GM23338 (cell line): ENCODE measurements at places on chromosomes 5 and 9. TPM values are rescaled to one million over a fixed set of nuclear protein-coding genes. Genes with fewer than 3 reads are reported as not detected.

- DNase-seq, result no peak
- H3K36me3 ChIP-seq, result no peaks in the 10 kb centered on the region
- no peak overlapping the region for H3K4me3 ChIP-seq
- H3K27me3 ChIP-seq, result no peaks in the 10 kb centered on the region
- no peaks in the 10 kb centered on the region for H3K4me1 ChIP-seq
- no peak overlapping the region for H3K27ac ChIP-seq
Measured at GRCh38 chr5:97489010-97489840, 306.2 kb upstream of the RIOK2 start.

Gene AKNA
- total RNA-seq, result 19.6 and 28.1 TPM in 2 replicates

Gene SLC6A7
- total RNA-seq, result not detected in 2 replicates

DNA sequence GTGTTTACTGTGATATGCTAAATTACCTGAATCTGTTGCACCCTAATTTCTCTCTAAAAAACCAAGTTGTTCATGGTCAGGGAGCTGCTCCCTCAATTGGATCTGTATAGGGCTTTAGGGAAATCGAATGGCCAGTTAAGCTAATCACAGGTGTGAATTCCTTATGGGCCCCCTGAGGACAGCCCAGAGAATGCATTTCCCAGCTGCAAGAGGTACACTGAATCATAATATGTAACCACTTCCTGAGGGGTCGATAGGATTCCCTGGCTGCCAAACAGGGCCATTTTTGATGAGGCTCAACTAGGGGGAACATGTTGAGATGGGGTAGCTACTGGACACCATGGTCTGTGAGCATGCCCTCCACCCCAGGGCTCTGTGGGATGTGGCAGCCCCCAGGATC is 478.6 kb downstream of the CCDC171 start:
- H3K27me3 ChIP-seq, result no peaks in the 10 kb centered on the region
- H3K36me3 ChIP-seq, result no peaks in the 10 kb centered on the region; the same call in 1 of the 2 replicates
- H3K27ac ChIP-seq, result no peak overlapping the region
- H3K4me3 ChIP-seq, result no peak overlapping the region
- no peaks in the 10 kb centered on the region; the same call in 1 of the 2 replicates for H3K4me1 ChIP-seq
- DNase-seq, result peak; percentile 40

Gene CACNA1B
- 8.0 and 10.4 TPM in 2 replicates for total RNA-seq

DNA sequence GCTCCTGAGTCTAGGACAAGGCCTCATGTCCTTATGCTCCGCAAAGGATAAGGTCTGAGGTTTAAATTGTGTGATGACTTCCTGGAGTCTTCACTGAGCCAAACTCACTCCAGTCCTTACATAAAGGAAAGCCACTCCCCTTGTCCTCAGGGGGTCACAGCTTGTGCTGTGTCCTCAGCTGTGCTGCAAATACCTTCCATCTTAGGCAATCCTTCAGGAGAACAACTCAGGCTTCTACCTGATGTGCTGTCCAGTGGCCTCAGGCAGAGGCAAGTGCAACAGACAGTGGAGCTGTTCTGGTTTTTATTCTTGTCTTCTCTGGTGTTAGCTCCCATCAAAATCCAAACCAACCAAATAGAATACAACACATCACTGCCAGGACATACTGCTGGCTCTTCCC is 151.5 kb downstream of the TAF11L14 start:
- H3K4me1 ChIP-seq, result no peaks in the 10 kb centered on the region
- no peak overlapping the region for H3K27ac ChIP-seq
- H3K36me3 ChIP-seq, result no peaks in the 10 kb centered on the region
- H3K4me3 ChIP-seq, result no peak overlapping the region

Gene ORM2
- total RNA-seq, result 0.76 TPM in 1 of 2 replicates, not detected in the other

Gene NAIF1
- 5.5 and 6.7 TPM in 2 replicates for total RNA-seq

- H3K4me3 ChIP-seq, result no peak overlapping the region
- H3K27me3 ChIP-seq, result no peaks in the 10 kb centered on the region
- DNase-seq, result no peak
- peak overlapping the region; percentile 84 for H3K27ac ChIP-seq
- peaks cover 50% of the 10 kb centered on the region for H3K36me3 ChIP-seq
Measured at GRCh38 chr5:16701134-16702099, 84.6 kb upstream of the RETREG1 start.

DNA sequence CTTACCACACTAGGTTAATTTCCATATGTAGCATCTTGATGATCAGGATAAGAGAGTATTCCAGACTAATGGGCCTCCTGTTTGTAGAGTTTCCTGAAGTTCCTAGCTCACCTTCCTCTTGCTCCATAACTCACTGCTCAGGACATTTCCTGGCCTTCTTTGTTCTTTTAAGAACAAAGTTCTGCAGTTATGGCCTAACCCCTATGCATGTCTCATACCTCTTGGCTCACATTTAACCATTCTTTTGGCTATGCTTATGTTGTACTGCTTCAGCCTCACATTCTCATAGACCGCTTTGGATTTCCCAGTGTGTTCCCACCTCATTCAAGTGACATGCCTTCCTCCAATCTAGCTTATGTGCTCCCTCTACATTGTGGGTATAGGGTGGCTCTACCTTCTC is 40.5 kb upstream of the HMGCS1 start:
- no peaks in the 10 kb centered on the region for H3K36me3 ChIP-seq
- no peak for DNase-seq
- no peak overlapping the region for H3K4me3 ChIP-seq
- no peaks in the 10 kb centered on the region for H3K27me3 ChIP-seq
- H3K27ac ChIP-seq, result no peak overlapping the region
